ENCODE measurements at places on chromosomes 5 and 9.

GRCh38 chr5:180138976-180139730, 67.6 kb upstream of the RNF130 start:
- no peak for DNase-seq

- no peak for DNase-seq
These were observed 145.3 kb downstream of the PLK2 start for GRCh38 chr5:58314356-58315210.

DNA sequence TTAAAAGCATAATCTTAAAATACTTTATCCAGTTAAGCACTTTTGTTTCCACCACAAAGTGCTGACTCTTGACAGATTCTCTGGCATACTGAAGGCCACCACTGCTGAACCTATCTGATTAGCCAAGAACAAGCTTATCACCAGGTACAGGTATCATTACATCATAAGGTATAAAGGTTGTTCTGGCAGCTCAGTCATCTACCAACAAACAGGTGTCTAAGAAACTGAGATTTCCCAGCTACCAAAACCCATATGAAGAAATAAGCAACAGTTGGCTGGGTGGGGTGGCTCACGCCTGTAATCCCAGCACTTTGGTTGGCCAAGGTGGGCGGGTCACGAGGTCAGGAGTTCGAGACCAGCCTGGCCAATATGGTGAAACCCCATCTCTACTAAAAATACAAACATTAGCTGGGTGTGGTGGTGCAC, 5.0 kb downstream of the MTMR12 start:
- no peak for DNase-seq

DNA sequence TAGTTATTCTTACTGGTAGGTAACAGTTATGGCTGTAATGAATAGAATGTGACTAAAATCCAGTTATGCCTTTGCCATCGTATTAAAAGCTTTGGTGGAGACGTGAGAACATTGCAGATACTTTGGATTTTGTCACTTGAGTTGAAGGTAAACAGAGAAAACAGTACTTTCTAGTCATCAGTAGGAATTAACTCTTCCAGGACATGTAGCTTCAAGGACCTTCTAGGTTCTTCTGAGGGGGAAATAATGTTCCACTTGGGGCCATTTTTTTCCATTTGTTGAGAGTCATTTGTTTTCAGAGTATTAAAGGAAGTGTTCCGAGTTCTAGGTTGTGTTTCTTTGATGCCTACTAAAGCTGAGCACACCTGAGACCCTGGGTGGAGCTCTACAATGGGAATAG, 6.1 kb downstream of the TJP2 start:
- no peak for DNase-seq

GRCh38 chr5:90962481-90962880, 403.9 kb downstream of the ADGRV1 start:
- no peak for DNase-seq

All from common myeloid progenitor, CD34-positive (primary cell).